Stimulated activated CD8-positive, alpha-beta memory T cell treated with anti-CD3 and anti-CD28 coated beads, Interleukin-4, amount 100 ng/mL, for 1 hour (primary cell): ENCODE measurements at places on chromosomes 11 and 22.

GRCh38 chr11:133474461-133474860 lies 57.8 kb downstream of the OPCML start:
- DNase-seq, result no peak

GRCh38 chr11:110086892-110087309 lies 6.3 kb upstream of the ZC3H12C start:
- no peak for DNase-seq

- DNase-seq, result no peak
These were observed 1120.7 kb downstream of the LRRC4C start for GRCh38 chr11:40338739-40339138.

DNA sequence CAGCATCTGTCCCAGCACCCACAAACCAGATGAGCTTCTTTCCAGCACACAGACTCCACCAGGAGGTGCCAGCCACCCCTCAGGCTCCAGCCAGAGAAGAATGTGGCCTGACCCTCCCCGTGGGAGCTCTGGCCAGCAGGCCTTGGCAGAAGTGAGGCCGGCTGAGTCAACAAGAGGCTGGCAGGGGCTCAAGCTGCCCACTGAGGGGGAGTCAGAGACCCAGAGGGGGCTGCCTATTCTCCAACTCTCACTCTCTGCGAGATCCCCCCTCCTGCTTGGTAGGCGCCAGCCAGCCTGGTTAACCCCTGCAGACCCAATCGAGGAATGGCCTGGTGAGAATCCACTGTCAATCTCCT lies 10.6 kb upstream of the CDC42EP1 start:
- DNase-seq, result no peak

GRCh38 chr11:60710482-60710881 lies 11.1 kb downstream of the MS4A8 start:
- no peak for DNase-seq

- DNase-seq, result no peak
These were observed 153.9 kb downstream of the CHST1 start for GRCh38 chr11:45511566-45511965.

GRCh38 chr22:20437613-20438426 lies at the start of gene SCARF2:
Gene SCARF2 (minus strand): TSS chr22:20437825. CDS start chr22:20437754, 71 bp downstream.
- DNase-seq, result no peak

DNA sequence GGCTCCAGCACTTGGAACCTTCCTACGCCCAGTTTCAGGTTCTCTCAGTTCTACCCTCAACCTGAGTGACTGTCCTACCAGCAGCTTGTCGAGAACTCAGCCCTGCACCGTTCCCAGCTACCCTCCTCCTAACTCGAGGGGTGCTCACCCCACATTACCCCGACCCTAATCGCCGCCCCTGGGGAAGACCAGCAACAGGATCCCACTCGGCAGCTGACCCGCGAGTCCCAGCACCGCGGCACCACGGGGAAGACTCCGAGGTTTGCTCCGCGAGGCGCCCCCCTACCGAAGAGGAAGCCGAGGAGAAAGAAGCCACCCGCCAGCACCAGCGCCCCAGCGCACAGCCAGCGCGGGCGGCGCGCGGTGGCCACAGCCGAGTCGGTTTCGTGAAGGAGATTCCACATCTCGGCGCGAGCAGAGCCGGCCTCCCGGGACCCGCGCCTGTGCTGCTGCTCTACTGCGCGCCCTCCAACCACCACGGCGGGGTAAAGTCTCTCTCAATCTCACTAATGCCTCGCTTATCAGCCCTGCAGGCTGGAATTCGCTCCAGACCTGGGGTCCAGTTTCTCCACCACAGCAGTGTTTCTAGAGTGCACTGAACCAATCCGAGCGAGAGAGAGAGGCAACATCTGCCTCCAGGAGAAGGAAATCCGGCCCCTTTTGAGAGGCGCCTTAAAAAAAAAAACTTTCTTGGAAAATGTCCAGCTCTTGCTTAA lies at the start of gene FOLH1:
TSS of gene FOLH1 (minus strand) at position 597 of the 716 bp plus-strand sequence. CDS start at position 404, 193 bp downstream.
- no peak for DNase-seq

DNA sequence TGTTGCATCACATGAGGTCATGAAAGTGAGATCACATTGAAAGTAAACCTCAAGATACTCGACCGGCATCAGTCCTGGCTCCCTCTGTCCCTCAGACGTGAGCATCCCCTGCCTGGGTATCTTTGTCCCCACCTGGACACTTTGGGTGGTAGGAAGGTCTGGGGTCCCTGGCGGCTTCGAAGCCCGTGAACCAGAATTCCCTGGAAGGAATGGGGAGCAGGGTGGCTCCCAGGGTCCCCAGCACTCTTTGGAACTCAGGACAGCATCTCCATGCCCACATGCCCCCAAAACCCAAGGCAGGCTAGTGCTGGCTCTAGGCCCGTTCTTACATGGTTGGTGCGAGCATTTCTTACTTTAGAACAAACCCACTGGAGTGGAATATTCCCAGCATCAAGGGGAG lies 7.5 kb downstream of the DERL3 start:
- no peak for DNase-seq

DNA sequence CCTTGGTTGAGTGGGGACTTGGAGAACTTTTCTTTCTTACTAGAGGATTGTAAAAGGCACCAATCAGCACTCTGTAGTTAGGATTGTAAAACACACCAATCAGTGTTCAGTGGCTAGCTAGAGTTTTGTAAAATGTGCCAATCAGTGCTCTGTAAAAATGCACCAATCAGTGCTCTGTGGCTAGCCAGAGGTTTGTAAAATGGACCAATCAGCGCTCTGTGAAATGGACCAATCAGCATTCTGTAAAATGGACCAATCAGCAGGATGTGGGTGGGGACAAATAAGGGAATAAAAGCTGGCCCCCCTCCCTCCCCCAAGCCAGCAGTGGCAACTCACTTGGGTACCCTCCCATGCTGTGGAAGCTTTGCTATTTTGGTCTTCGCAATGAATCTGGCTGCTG lies 5.5 kb upstream of the DRG1 start:
- DNase-seq, result no peak

GRCh38 chr11:8948886-8949285 lies 6.1 kb upstream of the ASCL3 start:
- no peak for DNase-seq

GRCh38 chr22:24077416-24077815 lies 66.3 kb downstream of the CABIN1 start:
- no peak for DNase-seq

GRCh38 chr11:107457205-107457557 lies 444 bp downstream of the CWF19L2 start:
- no peak for DNase-seq

- DNase-seq, result no peak
These were observed 137.8 kb upstream of the BDNF start for GRCh38 chr11:27837895-27838563.

DNA sequence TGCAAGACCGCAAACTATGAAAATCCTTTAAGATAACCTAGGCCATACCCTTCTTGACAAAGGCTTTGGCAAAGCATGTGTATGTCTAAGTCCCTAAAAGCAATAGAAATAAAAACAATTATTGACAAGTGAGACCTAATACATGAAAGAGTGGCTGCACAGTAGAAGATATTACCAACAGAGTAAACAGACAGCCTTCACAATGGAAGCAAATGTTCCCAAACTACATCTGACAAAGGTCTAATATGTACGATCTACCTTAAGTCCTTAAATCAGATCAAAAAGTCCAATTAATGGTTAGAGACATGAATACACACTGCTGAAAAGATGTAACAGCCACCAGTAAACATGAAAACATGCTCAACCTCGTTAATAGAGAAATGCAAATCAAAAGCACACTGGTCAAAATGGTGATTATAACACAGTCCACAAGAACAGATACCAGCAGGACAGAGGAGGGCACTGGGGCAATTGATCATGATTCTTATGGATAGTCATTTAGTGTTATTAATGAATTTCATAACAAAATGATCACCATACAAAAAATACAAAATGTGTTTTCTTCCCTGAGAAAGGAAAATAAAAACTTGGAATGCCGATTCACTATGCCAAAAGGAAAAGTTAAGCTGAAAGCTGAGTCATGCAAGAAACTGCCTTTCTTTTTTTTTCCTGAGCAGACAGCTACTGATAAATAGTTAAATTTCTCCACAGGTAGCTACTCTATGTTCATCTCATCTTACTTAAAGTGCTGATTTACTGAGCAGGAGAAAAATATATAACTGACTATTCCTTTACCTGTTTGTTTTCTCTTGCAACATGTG lies 102.6 kb upstream of the VPREB1 start:
- no peak for DNase-seq

- no peak for DNase-seq
These were observed 53.5 kb downstream of the PRR5L start for GRCh38 chr11:36349351-36350136.

- no peak for DNase-seq
These were observed 18.4 kb downstream of the B3GAT1 start for GRCh38 chr11:134393638-134394037.
